ENCODE measurements at places on chromosomes 4 and X.

- DNase-seq, result no peak
These were observed 248.7 kb downstream of the IL1RAPL1 start for GRCh38 chrX:28835991-28836390.

DNA sequence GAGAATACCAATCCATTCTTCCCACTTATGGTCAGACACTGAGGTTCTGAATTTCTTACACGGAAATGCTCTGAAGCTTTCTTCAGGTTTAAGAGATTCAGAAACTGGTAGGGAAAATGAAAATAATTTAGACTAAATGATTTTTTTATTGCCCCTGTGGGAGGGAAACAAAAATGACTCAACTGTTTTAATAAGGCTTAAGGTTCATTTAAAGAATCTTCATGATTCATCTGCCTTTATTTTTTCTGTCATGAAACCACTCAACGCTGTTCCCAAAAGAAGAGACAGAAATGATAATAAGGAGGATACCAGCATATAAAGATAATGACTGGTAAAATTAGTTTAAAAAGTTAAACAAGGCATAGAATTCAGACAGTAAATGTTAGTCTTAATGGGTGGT, 39.3 kb upstream of the FAM47B start:
- no peak for DNase-seq

- DNase-seq, result no peak
These were observed 126.8 kb upstream of the MAMLD1 start for GRCh38 chrX:150236327-150236726.

GRCh38 chr4:182695842-182696241, 221.3 kb downstream of the DCTD start:
- no peak for DNase-seq

DNA sequence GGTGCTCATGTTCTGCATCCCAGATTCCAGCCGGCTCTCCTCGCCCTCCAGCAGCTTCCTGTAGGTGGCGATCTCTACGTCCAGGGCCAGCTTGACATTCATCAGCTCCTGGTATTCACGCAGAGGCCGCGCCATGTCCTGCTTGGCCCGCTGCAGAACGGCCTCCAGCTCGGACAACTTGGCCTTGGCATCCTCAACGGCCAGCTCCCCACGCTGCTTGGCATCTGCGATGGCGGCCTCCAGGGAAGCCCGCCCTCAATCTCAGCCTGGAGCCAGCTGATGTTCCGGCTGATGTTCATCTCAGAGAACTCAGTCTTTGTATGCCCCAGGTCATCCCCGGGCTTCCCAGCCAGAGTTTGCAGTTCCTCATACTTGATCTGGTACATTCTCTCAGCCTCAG, 431.8 kb upstream of the DIPK2B start:
- DNase-seq, result no peak

GRCh38 chr4:41975341-41975740, 6.2 kb upstream of the DCAF4L1 start:
- no peak for DNase-seq

DNA sequence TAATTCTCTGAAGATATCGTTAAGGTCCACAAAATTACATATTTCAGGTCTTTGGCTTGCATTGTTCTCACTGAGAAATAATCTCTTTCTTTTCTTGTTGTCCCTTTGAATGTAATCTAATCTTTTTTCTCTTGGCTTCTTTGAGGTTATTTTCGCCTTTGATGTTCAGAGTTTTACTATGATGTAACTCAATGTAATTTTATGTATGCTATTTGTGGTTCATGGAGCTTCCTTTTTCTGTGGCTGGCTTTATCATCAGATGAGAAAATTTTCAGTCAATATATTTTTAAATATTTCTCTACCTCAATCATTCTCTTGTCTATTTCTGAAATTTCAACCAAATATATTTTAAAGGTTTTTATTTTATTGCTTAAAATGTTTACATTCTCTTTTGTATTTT, 672.2 kb downstream of the TRAM1L1 start:
- DNase-seq, result no peak

DNA sequence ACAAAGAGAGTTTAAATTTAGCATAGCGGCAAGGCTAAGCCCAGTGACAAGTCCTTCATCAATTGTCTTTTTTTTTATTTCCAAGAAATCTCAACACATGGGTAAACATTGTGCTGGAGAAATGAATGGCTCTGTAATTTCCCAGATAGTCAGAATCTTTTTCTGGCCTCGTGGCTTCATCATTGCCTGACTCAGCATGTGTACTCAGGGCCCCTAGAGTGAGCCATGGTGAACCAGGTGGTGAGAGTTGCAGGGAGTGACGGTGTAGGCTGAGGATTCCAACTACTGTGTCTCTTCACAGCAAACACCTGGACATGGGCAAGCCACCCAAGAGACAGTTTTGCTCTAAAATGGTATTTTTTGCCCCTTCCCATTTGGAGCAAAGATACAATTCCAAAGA, 43.1 kb upstream of the UCP1 start:
- DNase-seq, result no peak

DNA sequence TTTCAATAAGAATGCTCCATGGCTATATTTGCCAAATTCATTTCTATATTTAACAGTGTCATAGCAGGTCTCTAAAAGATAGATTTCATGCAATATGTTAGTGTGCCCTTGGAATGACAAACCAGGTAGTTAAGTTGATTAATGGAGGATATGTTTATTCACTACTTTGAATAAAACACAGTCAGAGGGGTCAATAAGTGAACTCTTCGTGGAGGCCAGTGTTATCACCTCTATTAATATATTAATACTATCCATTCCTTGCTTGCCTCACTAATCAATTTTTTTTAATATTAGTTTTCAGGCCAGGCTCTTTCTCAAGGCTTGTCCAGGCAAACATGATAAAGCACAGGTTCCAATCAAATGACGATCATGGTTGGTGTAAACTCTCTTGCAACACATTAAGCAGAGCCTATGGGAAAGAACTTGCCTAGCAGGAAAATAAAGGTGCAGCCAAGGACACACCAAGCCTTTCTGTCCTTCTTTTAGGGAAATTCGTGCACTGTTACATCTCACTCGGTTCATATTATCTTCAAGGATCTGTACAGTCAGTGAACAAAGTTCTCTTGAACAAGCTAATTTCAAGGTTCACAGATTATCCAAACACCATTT, 144.7 kb downstream of the DCK start:
- no peak for DNase-seq

GRCh38 chr4:138609943-138610350, 367.8 kb upstream of the SLC7A11 start:
- no peak for DNase-seq

GRCh38 chrX:117400005-117400404, 716.6 kb downstream of the KLHL13 start:
- DNase-seq, result no peak

GRCh38 chr4:186666252-186666651, 57.4 kb downstream of the FAT1 start:
- peak; percentile 18 for DNase-seq

DNA sequence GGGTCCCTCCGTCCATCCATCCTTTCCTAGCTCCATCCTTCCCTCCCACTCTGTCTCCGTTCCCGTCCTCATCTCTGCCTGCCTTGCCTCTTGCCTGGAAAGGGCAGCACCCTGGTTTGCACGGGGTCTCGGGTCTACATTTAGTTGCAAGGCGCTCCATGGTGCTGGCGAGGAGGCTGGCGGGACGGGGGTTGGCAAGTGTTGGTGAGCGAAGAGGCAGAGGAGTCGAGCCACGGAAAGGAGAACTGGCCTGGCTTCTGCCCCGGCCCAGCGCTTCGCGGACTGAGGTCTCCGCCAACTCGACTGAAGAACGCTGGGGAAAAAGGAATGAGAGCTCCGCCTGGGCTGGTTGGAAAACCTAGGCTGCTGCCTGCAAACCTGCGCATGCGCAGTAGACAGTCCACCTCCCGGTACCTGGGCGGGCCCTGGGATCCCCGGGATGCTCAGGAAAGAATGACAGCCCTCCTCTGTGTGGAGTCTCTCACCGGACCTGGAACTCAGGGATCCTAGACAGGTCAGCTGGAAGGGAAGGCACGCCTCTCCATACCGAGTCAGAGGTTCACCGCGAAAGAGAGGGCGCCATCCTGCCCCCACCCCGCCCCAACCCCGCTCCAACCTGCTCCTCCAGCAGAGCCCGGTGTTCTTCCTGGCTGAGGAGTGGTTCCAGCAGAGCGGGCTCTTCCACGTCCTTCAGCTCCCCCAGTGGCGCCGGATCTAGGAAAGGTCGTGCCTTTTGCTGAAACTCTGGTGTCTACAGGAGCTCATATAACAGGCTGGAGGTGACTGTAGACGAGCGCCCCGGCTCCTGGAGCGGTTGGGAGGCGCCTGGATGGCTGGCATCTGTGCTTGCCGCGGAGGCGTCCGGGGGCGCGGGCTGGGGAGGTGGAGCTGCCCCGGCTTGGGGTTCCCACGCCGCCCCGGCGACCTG, 6.0 kb downstream of the FRG2 start:
- peak; percentile 33 for DNase-seq

GRCh38 chrX:124504111-124504983, 158.0 kb downstream of the SH2D1A start:
- no peak for DNase-seq

DNA sequence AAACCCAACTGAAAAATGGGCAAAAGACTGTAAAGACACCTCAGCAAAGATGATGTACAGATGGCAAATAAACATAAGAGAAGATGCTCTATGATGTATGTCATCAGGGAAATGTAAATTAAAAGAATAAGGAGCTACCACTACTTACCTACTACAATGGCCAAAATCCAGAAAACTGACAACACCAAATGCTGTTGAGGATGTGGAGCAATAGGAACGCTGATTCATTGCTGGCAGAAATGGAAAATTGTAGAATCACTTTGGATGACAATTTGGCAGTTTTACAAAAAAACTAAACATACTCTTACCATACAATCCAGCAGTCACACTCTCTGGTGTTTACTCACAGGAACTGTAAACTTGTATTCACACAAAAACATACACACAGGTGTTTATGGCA, 222.3 kb upstream of the LDB2 start:
- no peak for DNase-seq

GRCh38 chrX:21960569-21961541, 20.3 kb downstream of the SMS start:
- DNase-seq, result no peak

GRCh38 chrX:47633689-47634590, 4.2 kb upstream of the CFP start:
- DNase-seq, result no peak

DNA sequence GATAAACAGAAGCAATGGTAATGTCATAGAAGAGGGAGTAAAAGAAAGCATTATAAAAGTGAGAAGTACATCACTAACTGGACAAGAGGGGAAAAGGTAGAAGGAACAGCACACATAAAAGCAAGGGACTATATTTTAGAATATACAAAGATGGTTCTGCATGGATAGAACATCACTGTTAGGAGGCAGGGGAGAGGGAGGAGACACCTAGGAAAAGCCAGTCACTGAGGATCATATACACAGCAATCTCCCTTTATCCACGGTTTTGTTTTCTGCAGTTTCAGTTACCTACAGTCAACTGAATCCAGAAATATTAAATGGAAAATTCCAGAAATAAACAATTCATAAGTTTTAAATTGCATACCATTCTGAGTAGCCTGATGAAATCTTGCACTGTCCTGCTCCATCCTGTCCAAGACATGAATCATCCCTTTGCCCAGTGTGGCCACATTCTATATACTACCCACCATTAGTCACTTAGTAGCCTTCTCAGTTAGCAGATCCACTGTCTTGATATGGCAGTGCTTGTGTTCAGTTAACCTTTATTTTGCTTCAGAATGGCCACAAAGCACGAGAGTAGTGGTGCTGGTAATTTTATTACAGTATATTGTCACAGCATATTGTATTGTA, 74.2 kb downstream of the PPA2 start:
- no peak for DNase-seq

DNA sequence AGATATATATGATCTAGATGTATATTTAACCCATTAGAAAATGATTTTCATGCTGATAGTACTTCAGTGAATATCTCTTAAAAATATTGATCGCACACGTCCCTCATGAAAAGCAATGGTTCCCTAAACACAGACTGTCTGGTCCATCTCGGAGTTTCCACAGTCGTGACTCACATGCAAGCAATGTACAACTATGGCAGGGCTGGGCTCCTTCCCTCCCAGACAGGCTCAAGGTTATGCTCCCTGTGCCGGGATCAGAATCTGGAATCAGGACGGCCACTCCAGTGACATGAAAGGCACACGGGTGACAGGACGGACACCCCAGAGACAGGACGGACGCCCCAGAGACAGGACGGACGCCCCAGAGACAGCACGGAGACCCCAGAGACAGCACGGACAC, 40.2 kb upstream of the PPP2R3B start:
- DNase-seq, result no peak

GRCh38 chr4:54384563-54384962, 155.5 kb downstream of the PDGFRA start:
- DNase-seq, result peak; percentile 57

DNA sequence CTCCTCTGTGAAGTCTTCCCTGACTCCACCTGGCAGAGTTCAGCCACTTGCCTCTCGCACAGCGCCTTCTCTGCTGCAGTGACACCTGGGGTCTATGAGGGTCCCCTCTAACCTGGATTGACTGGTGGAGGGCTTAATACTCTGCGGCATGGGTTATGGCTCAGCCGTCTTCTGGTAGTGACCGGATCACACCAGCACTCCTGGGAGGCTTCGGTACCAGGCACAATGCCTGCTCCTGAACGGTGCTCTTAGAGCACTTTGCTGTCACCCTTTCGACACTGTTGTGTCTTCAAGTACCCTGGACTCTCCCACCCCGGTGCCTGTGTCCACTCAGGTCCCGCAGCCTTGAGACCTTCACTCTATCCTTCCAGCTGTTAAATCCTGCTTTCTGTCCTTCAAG, 50.0 kb downstream of the C4orf50 start:
- DNase-seq, result no peak

DNA sequence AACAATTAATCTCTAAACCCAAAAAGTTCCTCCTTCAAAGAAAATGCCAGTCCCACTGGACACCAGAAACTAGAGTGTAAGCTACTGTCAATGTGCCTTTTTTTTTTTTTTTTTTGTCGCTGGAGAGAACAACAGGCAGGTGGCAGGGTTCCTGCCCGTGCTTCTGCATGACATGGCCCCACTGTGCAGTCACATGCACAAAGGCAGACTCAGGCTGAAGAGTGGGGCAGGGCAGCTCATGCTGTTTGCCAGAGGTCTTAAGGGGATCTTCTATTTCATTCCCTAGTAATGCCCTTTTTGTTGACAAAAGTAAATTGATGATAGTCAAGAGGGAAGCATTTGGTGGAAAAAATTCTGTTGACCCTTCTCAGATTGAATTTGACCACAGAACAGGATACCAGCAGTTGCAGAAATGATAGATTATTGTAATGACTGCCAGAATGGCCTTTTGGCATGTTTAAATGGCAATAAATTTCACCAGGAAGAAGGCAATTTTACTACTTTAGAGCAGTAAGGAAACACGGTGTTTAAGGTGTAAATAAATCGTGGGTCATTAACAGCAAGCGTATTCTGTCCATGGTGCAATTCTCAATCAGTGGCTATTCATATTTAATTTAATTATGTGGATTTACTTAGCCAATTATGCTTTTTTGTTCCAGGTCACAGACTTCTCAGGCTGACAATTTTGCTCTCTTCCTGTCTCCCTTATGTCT, 80.9 kb downstream of the NKX6-1 start:
- DNase-seq, result no peak

- no peak for DNase-seq
These were observed 275.1 kb downstream of the GPM6A start for GRCh38 chr4:175536852-175537453.
